DMS 273 treated with DMSO at 0.1 percent for 48 hours (cell line): ENCODE measurements at places on chromosomes 6 and 20.

DNA sequence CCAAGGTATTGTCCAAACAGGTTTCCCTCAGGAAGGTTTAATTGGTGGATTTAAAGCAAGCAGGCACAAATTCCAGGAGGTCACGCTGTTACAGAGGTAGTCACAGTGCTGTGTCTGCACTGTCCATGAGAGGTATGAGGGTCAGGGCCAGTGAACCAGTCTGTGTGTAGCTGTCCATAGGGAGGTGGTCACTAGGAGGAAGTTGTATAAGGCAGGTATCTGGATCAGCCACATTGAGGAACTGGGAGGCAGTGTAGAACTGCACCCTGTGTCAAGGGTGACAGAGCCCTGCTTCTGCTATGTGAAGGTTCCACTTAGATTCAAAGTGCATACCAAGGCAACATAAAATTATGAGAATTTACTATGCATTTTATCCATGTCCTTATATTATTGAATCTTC is 73.3 kb downstream of the MAP3K4 start:
- DNase-seq = no peak

DNA sequence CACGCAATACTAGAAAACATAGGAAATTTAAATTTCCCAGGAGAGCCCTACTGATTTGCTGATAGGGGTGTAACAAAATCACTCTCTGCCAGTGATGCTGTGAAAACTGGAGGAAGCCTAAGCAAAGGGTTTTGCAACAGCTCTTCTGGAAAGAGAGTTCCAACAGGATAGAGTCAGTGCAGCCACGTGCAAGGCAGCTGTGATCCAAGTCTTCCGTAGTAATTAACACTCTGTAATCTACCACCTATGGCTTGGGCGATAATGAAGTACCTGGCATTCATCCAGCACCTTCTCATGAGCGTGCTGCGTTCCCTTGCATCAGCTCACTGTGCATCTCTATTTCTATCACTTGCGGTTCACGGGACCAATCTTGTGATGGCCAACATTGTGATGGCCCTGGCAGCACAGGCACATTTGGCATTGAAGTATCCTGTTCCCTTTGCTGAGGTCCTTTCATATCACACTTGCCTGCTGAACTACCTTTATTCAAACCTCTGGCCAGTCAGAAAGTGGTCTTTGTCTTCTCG is 48.2 kb downstream of the IRF4 start:
- DNase-seq = no peak

DNA sequence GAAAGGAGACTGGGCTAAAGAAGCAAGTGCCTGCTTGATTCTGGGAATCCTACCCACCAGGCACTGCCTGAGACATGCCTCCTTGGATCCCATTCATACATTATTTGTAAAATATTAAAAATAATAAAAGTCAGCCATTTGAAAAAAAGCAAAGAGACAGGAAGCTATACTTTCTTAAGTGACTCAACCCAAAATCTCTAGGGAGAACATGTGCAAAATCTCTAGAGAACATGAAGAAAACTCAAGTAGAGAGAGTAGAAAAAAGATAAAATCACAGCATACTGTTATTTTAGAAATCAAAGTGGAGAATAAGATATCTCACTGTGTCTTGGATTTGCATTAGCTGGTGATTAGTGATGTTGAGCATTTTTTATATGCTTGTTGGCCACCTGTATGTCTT is 197.2 kb upstream of the GGTLC1 start:
- DNase-seq = no peak

- DNase-seq = no peak
Observed at GRCh38 chr20:19453862-19454261, 241.4 kb downstream of the SLC24A3 start.

GRCh38 chr6:78850621-78851020 is 16.7 kb upstream of the IRAK1BP1 start:
- DNase-seq = no peak

DNA sequence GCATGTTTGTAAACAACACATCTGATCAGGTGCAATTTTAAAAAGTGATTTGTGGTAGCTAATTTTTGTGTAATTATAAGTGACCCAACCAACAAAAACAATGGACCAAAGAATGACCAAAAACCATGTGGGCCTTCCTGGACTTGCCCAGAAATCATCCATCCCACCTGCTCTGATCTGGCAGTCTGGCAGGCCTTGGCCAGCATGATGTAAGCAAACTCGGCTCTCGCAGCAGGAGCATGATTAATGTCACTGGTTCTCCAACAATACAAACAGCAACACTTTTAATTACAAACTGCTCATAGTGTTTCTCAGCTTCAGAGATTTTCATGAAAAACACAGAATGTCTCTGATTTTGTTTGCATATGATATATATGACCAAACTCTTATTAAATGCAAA is 16.1 kb downstream of the TP53INP2 start:
- DNase-seq = no peak

DNA sequence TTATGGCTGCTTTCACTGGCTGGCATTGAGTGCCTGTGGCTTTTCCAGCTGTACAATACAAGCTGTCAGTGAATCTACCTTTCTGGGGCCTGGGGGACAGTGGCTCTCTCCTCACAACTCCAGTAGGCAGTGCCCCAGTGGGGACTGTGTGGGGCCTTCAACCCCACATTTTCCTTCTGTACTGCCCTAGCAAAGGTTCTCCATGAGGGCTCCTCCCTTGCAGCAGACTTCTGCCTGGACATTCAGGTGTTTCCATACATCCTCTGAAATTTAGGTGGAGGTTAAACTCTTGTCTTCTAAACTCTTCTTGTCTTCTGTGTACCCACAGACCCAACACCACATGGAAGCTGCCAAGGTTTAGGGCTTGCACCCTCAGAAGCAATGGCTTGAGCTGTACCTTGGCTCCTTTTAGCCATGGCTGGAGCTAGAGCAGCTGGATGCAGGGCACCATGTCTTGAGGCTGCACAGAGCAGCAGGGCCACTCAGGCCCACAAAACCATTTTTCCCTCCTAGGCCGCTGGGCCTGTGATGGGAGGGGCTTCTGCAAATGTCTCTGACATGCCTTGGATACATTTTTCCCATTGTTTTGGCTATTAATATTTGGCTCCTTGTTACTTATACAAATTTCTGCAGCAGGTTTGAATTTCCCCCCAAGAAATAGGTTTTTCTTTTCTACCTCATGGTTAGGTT is 9.6 kb downstream of the PEX7 start:
- no peak for DNase-seq

- DNase-seq = no peak
Observed at GRCh38 chr6:128710315-128710714, 172.6 kb upstream of the LAMA2 start.

DNA sequence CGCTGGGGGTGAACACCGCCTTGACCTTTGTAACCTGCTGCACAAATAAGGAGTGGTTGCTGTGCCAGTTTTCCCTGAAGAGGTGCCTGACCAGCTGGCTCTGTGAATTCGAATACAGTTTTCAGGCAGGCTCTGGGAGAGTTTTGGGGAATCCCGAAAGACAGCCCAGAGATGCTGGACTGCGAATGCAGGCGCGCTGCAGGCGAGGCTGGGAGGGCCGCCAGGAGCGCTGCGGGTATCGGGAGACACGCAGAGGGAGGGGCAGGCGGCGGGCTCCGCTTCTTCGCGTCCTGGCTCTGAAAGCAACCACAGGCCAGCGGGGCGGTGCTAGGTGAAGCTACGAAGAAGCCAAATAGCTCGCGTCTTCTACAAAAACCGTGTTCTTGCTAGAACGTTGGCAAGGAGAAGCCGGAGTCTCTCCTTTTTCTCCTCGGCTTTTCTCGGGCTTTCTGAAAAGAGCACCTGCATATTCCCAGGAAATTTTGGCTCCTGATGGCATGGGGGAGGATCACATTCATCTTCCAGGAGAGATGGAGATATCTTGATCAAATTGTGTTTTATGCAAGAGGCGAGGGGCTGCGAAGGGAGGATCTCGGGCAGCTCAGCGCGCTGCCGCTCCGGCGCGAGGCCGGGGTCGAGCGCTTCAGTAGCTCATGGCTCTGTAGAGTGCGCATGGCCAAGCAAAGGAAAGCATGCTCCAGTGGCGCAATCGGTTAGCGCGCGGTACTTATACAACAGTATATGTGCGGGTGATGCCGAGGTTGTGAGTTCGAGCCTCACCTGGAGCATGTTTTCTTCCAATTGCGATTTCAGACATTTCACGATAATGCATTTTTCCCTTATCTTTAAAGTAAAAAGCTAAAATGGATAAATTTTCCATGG is 158.1 kb upstream of the ZNF184 start:
- peak; percentile 73 for DNase-seq

DNA sequence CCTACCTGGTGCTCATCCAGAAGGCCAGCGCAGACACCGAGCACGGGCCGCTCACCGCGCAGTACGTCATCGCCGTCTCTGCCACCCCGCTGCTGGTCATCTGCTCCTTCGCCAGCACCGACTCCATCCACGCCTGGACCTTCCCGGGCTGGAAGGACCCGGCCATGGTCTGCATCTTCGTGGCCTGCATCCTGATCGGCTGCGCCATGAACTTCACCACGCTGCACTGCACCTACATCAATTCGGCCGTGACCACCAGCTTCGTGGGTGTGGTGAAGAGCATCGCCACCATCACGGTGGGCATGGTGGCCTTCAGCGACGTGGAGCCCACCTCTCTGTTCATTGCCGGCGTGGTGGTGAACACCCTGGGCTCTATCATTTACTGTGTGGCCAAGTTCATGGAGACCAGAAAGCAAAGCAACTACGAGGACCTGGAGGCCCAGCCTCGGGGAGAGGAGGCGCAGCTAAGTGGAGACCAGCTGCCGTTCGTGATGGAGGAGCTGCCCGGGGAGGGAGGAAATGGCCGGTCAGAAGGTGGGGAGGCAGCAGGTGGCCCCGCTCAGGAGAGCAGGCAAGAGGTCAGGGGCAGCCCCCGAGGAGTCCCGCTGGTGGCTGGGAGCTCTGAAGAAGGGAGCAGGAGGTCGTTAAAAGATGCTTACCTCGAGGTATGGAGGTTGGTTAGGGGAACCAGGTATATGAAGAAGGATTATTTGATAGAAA is 2.0 kb downstream of the SLC35D3 start:
- no peak for DNase-seq

- DNase-seq = no peak
Observed at GRCh38 chr6:121873595-121873994, 438.1 kb downstream of the GJA1 start.

DNA sequence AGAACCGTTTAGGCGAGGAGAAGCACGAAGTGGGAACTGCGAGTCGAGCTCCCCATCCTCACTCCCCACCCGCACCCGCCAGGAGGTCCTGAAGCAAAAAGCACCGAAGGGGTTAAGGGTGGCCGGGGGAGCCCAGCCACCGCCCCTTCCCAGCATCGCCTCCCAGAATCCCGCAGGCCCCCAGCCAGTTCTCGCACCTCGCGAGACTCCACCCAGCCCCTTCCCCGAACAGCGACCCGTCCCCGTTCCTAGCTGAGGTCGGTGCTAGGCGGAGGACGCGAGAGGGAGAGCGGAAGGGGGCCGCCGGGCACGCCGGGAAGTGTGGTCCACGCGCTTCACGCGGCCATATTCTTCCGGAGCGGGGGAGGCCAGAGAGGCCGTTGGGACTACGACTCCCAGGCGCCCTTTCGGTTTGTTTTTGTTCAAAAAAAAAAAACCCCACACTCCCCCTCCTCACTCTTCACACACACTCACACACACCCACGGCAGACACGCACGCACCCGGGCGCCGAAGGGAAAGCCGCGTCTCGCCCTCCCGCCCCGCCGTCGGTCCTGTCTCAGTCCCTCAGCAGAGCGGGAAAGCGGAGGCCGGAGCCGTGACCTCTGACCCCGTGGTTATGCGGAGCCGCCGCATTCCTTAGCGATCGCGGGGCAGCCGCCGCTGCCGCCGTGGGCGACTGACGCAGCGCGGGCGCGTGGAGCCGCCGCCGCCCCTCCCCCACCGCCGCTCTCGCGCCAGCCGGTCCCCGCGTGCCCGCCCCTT is at the start of gene ASXL1:
TSS of gene ASXL1 (plus strand) at position 463 of the 763 bp plus-strand sequence. CDS start 445 bp downstream, outside the sequence.
- peak; percentile 93 for DNase-seq

GRCh38 chr6:4258733-4259132 is 123.4 kb upstream of the ECI2 start:
- DNase-seq = no peak

GRCh38 chr20:2000285-2000684 is 6.4 kb upstream of the PDYN start:
- no peak for DNase-seq

GRCh38 chr6:53192682-53193188 is 44.1 kb upstream of the GCM1 start:
- no peak for DNase-seq

DNA sequence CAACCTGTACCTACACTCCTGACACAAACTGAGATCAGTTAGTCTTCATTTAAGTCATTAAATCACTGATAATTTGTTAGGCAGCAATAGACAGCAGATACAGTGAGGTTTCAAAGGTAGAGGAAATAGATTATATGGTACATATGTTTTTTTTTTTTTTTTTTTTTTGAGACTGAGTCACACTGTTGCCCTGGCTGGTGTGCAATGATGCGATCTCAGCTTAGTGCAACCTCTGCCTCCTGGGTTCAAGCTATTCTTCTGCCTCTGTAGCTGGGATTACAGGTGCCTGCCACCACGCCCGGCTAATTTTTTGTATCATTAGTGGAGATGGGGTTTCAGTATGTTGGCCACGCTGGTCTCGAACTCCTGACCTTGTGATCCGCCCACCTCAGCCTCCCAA is 38.2 kb upstream of the KIF13A start:
- no peak for DNase-seq

DNA sequence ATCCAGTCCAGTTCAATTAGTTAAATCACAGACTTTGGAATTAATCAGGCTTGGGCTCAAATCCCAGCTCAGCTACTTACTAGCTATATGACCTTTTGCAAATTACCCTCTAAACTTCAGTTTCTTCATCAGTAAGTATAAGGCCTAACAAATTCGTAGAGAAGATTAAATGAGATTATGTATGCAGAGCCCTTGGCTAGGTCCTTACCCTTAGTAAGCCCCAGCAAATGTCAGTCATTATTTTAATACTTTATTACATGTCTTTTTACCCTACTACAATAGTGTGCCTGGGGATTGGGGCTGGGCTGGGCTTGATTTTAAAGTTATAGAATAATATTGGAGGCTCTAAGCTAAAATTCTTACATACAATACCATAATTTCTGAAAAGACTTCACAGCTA is 326.1 kb upstream of the PREP start:
- no peak for DNase-seq

DNA sequence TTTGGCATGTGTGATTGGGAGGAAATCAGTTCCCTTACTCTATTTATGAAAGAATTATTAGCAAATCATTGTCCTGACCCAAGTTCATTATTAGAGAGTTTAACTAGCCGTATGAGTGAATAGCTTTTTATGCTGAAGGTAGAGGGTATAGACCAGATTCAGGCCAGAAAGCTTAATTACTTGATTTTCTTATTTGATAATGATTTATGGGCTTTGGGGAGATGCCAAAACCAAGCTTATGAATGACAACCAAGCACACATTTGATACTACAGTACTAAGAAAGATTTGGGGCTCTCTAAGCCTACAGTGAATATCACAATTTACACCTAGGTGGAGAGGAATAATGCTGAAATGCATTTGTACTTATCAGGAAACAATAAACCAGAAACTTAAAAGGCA is 193.2 kb downstream of the ARHGAP18 start:
- no peak for DNase-seq

GRCh38 chr20:47558295-47559066 is 56.8 kb downstream of the NCOA3 start:
- DNase-seq = peak; percentile 62

GRCh38 chr6:142740449-142740848 is 204.5 kb downstream of the HIVEP2 start:
- DNase-seq = no peak
